ENCODE measurements at places on chromosomes 2 and 18.

GRCh38 chr2:129827311-129828090 is 152.0 kb upstream of the RAB6C start:
- no peak for DNase-seq

DNA sequence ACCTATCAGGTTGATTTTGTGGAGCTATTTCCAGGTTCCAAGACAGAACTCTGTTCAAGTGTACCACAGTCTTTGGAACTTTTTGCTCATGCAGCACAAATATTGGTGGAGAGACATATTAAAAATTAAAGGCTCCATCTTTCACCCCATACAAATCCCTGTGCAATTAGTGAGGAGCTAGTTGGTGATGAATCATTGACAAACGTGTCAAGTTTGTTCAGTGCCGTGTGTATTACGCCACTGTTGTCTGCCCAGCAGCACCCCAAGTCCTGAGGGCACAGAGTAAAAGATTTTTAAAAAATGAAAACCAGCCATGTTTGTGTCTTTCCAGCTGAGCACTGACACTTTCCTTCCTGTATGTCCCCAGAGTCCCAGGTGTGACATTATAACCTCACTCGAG is 9.3 kb downstream of the ATOH8 start:
- DNase-seq: no peak

DNA sequence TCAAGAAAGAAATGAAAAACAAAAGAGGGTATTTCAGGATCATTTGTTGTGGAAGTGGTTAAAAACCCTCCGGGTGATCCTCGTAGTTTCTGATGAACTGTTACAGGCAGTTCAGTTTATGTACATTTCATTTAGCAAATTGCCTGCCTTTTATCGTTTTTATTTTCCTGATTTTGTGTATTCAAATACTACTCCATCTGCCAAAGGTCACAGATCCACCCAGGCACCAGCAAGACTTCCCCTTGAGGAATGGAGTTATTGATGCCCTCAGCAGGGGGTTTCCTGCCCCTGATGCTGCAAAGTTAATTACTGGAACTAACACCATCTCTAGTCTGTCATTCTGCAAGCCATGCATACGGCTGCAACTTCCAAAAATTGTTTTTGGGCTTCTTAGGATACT is 641.9 kb downstream of the SLC4A3 start:
- DNase-seq: no peak

- no peak for DNase-seq
These were observed 49.4 kb downstream of the NBAS start for GRCh38 chr2:15511686-15512085.

- no peak for DNase-seq
These were observed 21.2 kb downstream of the TUBB6 start for GRCh38 chr18:12329125-12329698.

GRCh38 chr2:119304847-119305246 is 61.8 kb downstream of the C2orf76 start:
- no peak for DNase-seq

DNA sequence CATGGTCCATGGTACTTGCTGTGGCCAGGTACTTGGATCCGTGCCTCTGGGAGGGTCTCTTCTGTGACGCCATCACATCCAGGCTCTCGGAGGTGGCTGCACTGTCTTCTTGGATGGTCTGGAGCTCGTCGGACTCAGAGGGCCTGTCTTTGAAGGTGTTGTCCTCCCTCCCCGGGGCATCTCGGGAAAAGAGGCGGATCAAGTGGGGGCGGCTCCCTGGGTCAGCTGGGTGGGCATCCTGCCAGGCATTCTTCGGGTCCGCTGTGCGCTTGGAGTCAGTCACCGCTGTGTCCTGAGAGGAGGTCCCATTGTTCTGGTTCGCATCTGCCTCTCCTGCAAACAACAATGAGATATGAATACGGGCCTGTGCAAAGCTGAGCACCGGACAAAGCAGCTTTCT is 115.6 kb downstream of the MBP start:
- no peak for DNase-seq

DNA sequence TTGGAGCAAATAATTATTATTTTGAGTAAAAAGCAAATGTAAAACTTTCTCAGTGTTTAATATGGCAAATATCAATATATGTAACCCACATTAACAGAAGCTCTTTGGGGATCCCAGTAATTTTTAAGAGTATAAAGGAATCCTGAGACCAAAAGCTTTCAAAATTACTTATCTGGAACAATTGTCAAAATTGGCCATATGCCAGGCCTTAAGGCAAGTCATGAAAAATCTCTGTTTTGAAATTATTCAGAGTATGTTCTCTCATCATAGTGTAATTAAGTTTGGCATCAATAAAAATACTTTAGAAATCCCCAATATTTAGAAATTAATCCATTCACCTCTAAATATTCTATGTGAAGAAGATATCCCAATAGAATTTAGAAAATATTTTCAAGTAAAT is 225.3 kb upstream of the ARL4C start:
- DNase-seq: no peak

GRCh38 chr2:106581328-106581727 is 94.2 kb downstream of the CD8B2 start:
- no peak for DNase-seq

DNA sequence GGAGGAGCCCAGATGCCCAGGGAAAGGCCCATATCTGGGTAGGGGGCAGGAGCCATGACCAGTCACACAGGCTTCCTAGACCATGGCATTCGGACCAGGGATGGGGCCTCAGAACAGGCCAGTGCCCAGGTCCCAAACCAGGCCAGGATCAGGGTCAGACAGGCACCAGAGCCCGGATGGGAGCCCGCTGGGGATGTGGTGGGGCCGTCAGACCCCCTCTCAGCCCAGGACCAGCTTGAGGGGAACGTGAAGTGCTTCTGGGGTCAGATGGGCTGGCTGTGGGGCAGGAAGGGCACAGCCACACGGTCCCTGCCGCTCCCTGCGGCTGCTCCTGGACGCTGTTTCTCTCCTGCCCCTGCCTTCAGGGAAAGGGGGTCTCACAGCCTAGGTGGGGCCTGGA is 39.1 kb downstream of the SNED1 start:
- DNase-seq: no peak

GRCh38 chr2:174495365-174496012 is 8.7 kb upstream of the GPR155 start:
- no peak for DNase-seq

- no peak for DNase-seq
These were observed 4.6 kb downstream of the HOXD1 start for GRCh38 chr2:176193048-176193447.

- DNase-seq: no peak
These were observed 31.5 kb upstream of the SMAD7 start for GRCh38 chr18:48982266-48982665.

- DNase-seq: no peak
These were observed 4.7 kb downstream of the NMUR1 start for GRCh38 chr2:231525248-231526163.

DNA sequence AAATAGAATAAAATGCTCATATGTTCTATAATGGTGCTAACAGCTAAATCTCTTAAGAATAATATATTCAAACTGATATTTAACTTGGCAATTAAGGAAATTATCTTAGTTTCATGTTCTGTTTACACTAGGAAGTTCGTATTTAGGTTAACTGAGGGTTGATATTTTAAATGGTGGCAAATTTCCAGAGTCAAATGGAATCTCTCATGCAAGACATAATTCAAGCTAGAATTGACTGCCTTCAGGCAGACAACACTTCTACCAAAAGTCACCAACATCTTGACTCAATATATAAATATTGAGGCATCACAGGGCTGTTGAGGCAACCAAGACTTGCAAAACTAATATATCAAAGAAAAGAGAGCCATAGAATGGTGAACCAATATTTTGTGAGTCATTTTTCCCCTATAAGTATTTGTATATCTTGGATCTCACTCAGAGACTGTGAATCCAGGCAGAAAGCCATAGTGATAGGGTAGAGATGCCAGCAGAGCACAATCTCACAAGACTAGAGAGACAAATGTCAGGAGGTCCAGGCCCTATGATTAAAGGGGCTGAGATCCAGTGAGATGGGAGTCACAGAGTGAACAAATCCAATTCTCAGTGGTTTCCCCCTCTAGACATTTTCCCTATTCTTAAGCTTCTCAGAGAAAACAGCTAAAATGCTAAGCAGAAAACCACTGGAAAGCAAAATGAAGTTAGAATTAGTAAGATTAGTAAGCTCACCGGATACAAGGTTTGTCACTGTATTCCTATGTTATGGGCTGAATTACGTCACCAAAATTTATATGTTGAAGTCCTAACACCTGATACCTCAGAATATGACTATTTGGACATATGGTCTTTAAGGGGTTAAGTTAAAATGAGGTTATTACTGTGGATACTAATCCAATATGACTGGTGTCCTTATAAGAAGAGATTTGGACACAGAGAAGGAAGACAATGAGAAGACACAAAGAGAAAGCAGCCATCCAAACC is 358.2 kb upstream of the UBE2E3 start:
- no peak for DNase-seq

- peak; percentile 15 for DNase-seq
These were observed 62.3 kb upstream of the SPAG16 start for GRCh38 chr2:213221957-213222356.

GRCh38 chr2:55555977-55556376 is 36.5 kb downstream of the CFAP36 start:
- no peak for DNase-seq

DNA sequence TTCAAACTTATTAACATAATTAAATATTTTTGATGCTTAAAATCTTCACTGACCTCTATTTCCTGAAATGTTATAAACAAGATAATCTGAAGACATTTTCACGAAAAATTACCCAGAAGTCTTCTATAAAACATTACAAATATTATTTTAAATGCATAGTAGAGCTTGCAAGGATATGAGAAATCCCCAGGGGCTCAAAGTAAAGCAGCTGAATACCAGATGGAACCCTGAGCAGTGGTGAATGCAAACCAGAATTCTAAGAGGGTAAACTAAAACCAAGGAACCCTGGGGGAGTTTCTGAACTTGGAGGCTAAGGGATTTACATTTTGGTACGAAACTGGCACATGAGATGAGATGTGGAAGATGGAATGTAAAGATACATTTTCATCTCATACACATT is 83.6 kb downstream of the FSHR start:
- DNase-seq: no peak

DNA sequence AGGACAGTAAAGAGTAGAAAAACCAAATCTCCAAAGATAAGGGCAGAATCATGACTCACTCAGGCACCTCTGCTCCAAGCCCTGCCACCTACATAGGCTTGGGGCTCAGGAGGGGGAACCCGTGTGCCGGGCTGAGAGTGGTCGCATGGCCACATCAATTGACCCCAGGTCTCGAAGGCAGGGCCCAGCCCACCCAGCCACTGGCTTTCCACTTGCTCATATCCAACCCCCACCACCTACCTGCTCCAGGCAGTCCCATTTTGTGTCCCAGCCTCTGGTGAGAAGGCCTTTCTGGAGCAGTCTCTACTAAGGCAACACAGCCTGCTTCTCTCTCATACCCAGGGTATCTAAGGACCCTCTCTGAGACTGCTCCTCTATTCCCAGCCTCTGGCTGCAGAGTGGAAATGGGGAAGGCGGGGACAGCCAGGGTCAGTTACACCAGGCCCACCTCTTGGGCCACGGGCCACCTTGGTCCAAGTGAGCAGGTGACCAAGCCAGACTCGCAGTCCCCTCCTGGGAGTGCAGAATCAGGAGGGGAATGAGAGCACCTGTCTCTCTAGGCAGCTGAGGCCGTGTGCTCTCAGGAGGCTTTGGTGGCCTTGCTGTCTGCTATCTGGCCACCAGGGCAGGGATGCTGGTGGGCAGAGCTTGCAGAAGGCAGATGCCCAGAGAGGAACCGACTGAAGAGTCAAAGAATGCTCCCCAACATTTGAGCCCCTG is 20.8 kb downstream of the TFCP2L1 start:
- DNase-seq: no peak

- DNase-seq: no peak
These were observed 39.4 kb downstream of the NBAS start for GRCh38 chr2:15521641-15522181.

GRCh38 chr2:190093793-190094192 is 31.3 kb upstream of the MSTN start:
- DNase-seq: no peak

DNA sequence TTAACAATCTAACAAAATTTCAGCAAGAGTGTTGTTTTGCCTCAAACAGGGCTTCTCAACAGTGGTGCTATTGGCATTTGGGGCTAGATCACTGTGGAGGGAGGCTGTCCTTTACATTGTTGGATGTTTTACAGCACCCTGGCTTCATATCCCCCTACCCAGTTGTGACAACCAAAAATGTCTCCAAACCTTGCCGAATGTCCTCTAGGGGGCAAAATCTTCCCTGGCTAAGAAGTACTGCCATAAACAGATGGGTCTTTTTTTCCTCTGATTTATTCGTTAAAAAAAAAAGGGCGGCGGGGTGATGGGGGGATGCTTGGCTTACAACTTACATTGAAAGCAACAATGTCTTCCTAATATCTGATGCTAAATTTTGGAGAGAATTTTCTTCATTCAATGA is 207.6 kb upstream of the CCDC150 start:
- DNase-seq: no peak

DNA sequence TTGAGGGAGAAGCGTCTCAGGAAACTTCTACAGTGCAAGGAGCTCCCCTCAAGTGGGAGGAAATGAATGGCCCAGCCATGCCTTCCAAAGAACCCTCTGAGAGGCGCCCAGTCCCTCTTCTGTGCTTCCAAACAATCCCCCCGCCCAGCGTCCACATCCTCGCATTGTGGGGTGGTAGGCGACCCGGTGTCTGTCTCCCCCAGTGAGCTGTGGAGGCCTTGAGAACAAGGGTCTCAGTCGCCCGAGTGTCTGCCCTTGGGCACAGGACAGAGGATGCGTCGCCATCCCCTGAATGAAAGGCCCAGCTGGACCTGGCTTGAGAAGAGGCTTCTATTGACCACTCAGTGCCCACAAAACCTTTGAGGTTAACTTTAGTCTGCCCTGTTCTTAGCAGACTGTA is 29.7 kb downstream of the INPP5D start:
- DNase-seq: no peak

DNA sequence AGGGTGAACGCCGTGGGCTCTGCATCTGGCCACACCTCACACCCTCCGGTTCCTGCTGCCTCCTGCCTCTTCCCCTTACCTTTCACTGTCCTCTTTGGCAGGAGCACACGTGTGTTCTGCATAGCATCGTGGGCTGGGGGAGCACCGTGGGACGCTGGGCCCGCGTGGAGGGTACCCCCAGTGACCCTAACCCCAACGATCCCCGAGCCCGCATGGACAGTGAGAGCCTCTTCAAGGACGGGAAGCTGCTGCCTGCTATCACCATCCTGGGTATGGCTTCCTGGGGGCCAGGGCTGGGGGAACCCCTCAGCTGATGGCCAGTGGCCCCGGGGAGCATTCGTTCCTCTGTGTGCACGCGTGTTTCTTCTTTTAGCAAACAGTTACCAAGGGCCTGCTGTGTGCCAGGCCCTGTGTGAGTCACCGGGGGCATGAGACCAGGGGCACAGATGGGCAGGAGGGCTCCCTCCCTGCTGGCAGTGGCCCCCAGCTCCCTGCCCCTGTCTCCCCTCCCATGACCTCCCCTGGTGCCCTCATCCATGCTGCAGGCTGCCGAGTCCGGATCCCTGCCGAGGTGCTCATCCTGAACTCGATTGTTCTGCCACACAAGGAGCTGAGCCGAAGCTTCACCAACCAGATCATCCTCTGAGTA is 7.6 kb downstream of the GMPPA start:
- no peak for DNase-seq

Measured in muscle of arm (tissue), 14 donors.